ENCODE measurements at places on chromosomes 2 and 18.

DNA sequence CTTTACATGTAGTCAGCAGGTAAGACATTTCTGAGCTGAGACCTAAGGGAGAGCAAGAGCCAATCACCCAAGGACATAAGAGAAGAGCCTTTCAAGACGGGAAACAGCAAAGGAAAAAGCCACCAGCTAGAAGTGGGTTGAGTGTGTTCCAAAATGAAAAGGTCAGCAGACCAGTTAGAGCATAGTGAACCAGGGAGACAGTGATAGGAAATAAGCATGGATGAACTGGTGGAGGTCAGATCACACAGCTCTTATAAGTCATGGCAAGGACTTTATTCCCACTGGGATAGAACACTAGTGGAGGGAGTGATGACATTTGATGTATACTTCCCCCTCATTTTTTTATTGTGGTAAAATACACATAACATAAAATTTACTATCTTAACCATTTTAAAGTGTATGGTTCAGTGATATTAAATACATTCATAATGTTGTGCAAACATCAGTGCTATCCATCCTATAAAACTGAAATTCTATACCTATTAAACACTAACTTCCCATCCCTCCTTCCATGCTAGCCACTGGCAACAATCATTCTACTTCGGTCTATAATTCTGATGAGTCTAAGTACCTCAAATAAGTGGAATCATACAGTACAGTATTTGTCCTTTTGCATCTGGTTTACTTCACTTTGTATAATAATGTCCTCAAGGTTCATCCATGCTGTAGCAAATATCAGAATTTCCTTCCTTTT is 155.8 kb upstream of the WDSUB1 start:
- no peak for DNase-seq

GRCh38 chr18:9366126-9366714 is 31.6 kb downstream of the TWSG1 start:
- DNase-seq: peak; percentile 11

DNA sequence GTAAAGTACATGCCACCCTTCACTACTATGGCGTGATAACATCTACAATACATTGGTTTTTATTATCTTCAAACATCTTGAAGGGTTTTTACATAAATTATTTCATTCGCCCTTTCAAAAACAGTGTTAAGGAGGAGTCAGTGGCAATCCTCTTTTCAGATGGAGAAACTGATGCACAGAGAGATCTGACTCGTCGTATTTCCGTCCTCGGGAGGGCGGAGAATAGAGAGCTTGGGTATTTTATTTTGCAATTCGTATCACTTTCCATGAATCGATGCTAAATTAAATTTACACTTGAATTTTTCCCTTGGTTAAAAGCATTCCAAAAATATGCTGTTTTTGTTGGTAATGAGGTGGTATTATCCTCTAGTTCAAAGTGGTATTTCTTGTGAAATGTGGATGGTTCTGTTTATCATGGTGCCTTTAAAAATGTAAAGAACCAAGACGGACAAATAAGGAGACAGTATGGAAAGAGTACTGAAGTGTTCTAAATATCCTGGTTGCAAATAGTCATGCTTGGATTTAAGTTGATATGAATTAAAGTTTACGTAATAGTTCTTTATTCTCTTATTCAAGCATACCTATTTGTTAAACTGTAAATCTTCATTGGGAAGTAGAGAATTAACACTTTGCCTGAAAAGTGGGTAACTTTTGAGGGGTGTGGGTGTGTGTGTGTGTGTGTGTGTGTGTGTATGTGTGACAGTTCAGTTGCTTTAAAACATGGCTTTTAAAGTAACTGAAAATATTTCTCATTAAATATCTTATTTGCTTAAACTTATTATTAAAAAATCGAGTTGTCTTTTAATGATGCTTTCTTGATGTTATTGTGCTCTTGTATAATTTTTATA is 5.6 kb downstream of the PHLPP1 start:
- DNase-seq: no peak

GRCh38 chr2:147663153-147663961 is 181.5 kb upstream of the ACVR2A start:
- no peak for DNase-seq

DNA sequence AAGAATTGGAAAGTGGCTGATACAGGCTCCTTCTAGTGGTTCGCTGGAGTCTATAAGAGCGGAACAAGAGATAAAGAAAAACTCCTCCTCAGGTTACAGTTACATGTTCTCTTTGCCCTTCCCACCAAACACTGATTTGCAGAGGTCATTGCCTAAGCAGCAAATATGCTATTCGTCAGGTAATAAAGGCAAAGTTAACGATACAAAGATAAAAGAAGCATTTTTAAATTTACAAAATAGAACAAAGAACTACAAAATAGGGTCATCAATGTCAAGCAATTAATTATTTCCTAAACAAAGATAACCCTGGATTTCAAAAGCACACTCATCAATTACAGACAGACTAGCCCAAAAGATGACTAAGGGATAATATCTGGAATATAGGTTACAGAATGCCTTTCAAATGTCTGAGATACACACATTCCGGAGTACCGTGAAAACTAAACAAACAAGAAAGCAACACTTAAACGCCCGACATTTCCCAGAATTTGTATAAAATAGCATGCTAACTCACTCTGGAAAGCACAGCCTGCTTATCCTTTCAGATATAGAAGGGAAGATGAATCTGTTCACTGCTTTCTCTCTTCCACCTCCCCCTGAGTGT is 186.4 kb downstream of the MREG start:
- DNase-seq: no peak

- peak; percentile 53 for DNase-seq
These were observed 15.0 kb downstream of the KCNJ13 start for GRCh38 chr2:232761301-232761907.

DNA sequence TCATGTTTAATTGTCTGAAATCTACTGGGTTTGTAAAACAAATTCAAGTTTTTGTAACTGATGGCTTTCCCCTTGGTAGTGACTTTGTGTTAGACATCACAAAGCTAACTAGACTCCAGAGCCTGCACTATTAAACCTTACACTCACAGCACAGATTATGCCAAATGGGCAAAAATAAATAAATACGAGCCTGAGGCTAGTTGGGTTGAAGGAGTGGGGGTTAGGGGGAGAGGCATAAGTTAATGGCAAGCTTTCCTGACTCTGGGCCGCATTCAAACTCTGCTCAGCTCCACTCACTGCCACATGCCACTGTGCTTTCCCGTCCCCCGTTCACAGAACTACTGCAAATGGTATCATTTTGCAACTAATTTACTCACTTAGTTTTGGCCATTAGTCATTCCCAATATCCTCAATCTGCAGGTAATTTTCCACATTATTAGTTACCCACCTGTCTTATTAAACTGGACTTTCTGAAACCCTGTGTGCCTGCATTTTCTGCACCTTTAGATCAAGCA is 1079.9 kb upstream of the PIK3C3 start:
- no peak for DNase-seq
